ENCODE measurements at places on chromosomes 6 and 20.

DNA sequence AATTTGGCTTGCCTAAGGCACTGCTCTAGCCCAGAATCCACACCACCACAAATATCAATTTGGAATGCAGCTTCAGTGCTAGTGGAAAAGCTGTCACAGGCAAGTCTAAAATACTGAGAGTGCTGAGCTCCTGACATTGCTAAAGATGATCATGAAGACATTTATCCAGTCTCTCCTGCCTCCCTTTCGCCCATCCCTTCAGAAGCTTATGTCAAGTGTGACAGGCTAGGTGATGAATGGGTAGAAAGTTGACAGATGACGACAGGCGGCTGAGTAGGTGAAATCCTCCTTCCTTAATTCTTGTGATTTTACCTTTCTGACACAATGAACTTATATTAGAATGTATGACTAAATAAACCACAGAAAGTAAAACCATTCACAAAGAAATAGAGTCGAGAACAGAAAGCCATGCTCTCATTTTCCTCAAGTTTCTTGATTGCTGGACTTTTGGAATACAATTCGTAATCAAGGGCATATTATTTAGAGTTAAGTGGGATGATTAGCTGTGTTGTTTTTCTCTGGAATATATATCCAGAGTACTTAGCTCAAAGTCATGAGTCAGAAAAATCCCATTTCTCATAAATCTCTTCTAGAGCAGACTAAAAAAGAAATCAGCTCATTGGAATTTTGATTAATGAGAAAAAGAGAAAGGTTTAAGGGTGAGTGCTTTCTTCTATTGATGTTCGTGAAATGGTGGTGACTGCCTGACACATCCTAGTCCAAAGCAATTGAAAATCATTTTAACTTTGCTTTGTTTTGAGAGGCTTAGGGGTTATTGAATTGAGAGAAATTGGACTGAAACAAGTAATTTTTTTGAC lies 1228.2 kb upstream of the CITED2 start:
- H3K27ac ChIP-seq, result no peak overlapping the region
- no peaks in the 10 kb centered on the region for H3K36me3 ChIP-seq
- H3K4me3 ChIP-seq, result no peak overlapping the region
- H3K4me1 ChIP-seq, result no peaks in the 10 kb centered on the region

DNA sequence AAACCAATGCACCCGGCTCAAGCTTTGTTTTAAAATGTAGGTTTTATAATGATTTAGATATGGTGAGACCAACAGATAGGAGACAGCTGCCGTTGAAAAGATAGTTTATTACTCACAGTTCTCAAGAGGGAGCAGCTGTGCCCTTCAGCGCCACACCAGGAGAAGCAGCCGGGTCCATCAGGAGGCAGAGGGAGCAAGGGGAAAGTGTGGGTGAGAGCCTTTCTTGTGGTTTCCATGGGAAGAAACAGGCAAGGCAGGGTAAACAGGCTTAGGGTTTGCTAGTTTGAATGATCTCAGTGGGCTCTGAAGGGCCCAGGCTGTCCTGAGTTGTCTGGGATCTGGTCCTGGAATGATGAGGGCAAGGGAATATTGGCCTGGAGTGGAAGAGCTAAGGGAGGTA lies 117.7 kb upstream of the PLCB4 start:
- H3K36me3 ChIP-seq, result no peaks in the 10 kb centered on the region
- no peak overlapping the region for H3K27ac ChIP-seq
- H3K4me3 ChIP-seq, result no peak overlapping the region
- no peaks in the 10 kb centered on the region for H3K4me1 ChIP-seq
- DNase-seq, result no peak

DNA sequence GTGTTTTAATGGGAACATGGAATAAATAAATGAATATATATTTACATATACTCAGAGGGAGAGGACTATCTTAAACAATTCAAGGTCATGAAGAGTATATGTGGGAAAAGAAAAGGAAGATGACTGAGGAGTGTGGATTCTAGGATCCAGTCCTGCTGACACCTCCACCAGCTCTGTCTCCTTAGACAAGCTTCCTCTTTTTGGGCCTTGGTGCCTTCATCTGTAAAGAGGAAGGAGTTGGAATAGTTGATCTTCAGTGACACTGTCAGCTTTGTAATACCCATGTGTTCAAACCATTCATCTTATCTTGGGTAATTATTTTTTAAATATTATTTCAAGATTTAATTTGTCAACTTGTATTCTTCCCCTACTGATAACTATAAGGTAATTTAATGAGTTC lies 338.0 kb downstream of the ADGRB3 start:
- H3K4me3 ChIP-seq, result no peak overlapping the region
- H3K27me3 ChIP-seq, result no peaks in the 10 kb centered on the region

DNA sequence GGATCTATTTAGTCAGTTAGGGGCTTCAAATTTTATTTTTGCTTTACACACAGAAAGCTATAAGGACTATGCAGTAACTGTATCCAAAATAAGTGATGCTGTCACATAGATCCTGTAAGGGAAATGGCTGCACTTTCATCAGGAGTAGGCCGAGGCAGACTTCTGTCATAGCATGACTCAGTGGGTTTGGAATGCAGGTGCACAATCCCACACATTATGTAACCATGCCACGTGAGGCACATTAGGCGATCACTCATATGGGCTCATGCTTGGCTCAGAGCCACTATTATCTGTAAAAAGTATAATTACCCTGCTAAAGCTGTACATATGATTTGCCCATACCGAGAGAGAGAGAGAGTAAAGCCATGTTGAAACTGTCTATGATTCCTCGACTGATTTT lies 1189.4 kb upstream of the EYS start:
- DNase-seq, result no peak
- H3K27me3 ChIP-seq, result no peaks in the 10 kb centered on the region
- no peak overlapping the region for H3K4me3 ChIP-seq
- no peaks in the 10 kb centered on the region for H3K36me3 ChIP-seq

- H3K27ac ChIP-seq, result no peak overlapping the region
- no peak for DNase-seq
- H3K36me3 ChIP-seq, result no peaks in the 10 kb centered on the region
- H3K4me1 ChIP-seq, result no peaks in the 10 kb centered on the region
These were observed 281.5 kb downstream of the SLC35F1 start for GRCh38 chr6:118188561-118188960.

- H3K27me3 ChIP-seq, result peaks cover 1% of the 10 kb centered on the region
- DNase-seq, result no peak
- peaks cover 17% of the 10 kb centered on the region for H3K36me3 ChIP-seq
- peak overlapping the region; percentile 17 for H3K4me3 ChIP-seq
- peaks cover 3% of the 10 kb centered on the region for H3K4me1 ChIP-seq
These were observed 27.0 kb downstream of the RPRD1B start for GRCh38 chr20:38060536-38060935.

- DNase-seq, result no peak
- H3K4me3 ChIP-seq, result no peak overlapping the region
These were observed 757.0 kb upstream of the MMS22L start for GRCh38 chr6:98039904-98040607.

GRCh38 chr6:39653612-39654011 lies 71.6 kb downstream of the KIF6 start:
- no peak for DNase-seq
- no peak overlapping the region for H3K4me3 ChIP-seq
- no peak overlapping the region for H3K27ac ChIP-seq
- H3K4me1 ChIP-seq, result no peaks in the 10 kb centered on the region

- DNase-seq, result no peak
- peaks cover 7% of the 10 kb centered on the region for H3K36me3 ChIP-seq
- no peaks in the 10 kb centered on the region for H3K27me3 ChIP-seq
- no peak overlapping the region for H3K27ac ChIP-seq
- H3K4me3 ChIP-seq, result no peak overlapping the region
These were observed 362.2 kb upstream of the IRAK1BP1 start for GRCh38 chr6:78505178-78505577.

- no peak for DNase-seq
- H3K4me3 ChIP-seq, result no peak overlapping the region
- no peak overlapping the region for H3K27ac ChIP-seq
- H3K27me3 ChIP-seq, result no peaks in the 10 kb centered on the region
- no peaks in the 10 kb centered on the region for H3K36me3 ChIP-seq
- no peaks in the 10 kb centered on the region for H3K4me1 ChIP-seq
These were observed 674.8 kb upstream of the CITED2 start for GRCh38 chr6:140049251-140049650.

- no peak overlapping the region for H3K27ac ChIP-seq
- DNase-seq, result no peak
- H3K4me3 ChIP-seq, result no peak overlapping the region
- no peaks in the 10 kb centered on the region for H3K27me3 ChIP-seq
- no peaks in the 10 kb centered on the region for H3K4me1 ChIP-seq
These were observed 127.7 kb downstream of the PDSS2 start for GRCh38 chr6:107331409-107332386.

DNA sequence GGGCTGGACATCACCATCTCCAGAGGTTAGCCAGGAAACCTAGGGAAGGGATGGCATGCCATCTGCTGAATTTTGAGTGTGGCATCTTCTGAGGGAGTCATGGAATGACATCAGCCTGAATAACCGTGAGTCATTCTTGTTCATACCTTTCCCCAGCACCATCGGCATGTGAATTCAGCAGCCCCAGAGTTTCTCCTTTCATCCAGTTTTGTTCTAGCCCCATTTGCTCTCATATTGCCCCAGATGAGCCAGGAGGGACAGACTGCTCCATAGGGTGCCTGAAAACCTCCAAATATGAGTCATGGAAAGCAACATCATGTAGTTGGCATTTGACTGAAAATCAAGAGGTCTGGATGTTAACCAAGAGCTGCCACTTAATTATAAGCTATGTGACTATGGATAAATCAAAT lies 219.2 kb upstream of the SGK1 start:
- peaks cover 2% of the 10 kb centered on the region for H3K27me3 ChIP-seq
- peaks cover 15% of the 10 kb centered on the region for H3K4me1 ChIP-seq
- H3K4me3 ChIP-seq, result no peak overlapping the region
- H3K27ac ChIP-seq, result no peak overlapping the region
- no peak for DNase-seq

GRCh38 chr6:123213921-123214320 lies 217.9 kb downstream of the CLVS2 start:
- H3K36me3 ChIP-seq, result no peaks in the 10 kb centered on the region
- H3K4me1 ChIP-seq, result no peaks in the 10 kb centered on the region
- DNase-seq, result no peak
- no peaks in the 10 kb centered on the region for H3K27me3 ChIP-seq
- no peak overlapping the region for H3K4me3 ChIP-seq

All from endothelial cell (in vitro differentiated cells).